Stimulated activated CD4-positive, alpha-beta T cell treated with anti-CD3 and anti-CD28 coated beads, Interleukin-1b, Interleukin-23, amount 100 ng/mL, for 1 hour (primary cell): ENCODE measurements at places on chromosomes 7 and 10.

DNA sequence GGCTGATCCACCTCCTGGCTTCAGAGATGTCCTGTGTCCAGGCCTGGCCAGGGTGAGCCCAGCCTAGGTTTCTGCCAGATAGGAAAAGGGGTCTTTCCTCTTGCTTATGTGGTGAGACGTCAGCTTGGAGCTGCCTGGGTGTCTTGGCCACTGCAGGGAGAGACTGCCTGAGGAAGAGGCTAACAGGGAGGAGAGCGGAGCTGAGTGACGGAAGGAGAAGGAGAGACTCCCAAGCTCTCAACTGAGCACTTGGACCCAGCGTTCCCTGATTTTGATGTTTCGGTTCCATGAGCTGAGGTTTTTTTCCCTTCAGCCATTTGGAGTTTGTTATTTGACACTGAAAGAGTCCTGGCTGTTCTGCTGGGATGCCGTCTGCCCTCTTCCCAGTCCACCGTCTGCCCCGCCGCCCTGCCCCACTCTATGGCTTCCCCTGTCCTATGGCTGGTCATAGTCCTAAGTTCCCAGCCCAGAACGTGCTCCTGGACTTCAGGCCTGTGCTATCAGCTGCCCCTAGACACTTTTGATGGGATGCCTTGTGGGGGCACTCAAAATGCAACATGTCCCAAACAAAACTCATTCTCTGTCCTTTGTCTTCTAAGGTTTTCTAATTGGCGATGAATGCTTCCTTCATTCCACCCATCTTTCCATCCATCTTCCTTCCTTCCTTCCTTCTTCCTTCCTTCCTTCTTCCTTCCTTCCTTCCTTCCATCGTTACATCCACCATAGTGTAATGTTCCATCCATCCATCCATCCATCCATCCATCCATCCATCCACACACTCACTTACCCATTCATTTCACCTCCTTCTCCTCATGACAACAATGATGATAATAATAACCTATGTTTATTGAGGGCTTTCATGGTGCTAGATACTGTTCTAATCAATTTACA lies 20.3 kb upstream of the PCBD1 start:
- no peak for DNase-seq

- no peak for DNase-seq
Measured at GRCh38 chr10:71230656-71231025, 18.3 kb downstream of the UNC5B start.

DNA sequence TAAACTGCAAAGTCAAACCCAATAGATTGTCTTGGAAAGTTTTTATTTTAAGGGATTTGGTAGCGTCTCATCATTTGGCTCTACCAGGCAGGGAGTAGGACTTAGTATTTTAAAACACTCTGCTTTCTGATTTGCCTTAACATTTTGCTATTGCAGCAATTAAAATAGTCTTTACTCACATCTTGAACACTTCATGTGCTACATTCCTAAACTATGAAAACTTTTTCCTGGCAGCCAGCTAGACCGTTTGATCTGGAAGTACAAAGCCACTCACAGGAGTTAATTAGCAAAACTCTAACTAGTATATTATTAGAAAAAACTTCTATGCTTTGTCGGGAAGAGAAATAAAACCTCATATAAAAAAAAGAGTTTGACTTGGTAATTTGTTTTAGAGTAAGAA lies 111.4 kb downstream of the TFPI2 start:
- no peak for DNase-seq

DNA sequence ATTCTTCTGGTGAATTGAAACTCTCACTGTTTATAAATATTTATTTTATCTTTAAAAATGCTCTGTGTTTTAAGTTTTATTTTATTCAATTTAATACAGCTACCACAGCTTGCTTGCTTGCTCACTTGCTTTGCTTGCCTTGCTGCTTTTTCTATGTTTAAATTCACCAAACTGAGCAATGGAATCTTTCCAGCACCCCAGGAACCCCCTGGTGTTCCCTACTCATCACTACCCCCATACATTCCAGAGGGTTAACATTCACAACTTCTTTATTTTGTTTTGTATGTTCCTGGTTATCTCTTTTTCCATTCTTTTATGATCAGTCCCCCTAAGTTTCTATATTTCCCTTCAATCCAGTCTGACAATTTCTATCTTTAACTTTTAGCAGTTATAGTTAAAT lies 166.5 kb upstream of the COL1A2 start:
- DNase-seq, result no peak
